ENCODE measurements at places on chromosomes 5 and 9.
A peak's percentile ranks its signal among the peaks of the same experiment; 100 is the strongest.

- DNase-seq, result peak; percentile 92
Observed at GRCh38 chr5:98397081-98397480, 376.4 kb upstream of the RGMB start.

DNA sequence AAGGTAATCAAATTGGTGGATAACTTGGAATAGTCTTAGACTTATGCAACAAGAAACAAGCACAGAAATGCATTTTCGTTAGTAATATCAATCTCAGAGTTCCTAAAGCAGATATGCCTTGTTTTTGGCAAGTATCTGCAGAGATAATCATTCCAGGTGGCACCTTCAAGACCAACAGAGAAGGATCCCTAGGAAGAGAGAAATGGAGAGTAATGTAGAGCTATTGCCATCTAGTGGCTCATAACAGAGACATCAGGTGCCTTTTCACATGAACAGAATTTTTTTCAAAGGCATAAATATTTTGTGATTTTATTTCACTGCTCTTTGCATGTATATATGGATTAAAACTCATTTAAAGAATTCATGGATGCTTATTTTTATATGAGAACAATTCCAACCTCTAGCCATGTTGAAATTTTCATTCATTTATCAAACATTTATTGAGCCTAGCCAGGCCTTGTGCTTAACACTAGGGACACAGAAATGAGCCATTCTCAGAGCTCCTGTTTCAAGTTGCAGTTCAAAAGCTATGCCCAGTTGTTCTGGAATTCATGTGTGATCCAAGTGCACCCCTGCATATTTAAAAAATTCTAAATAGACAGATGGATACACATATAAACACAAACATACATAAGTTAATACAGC is 117.5 kb upstream of the OR13F1 start:
- DNase-seq, result peak; percentile 25

DNA sequence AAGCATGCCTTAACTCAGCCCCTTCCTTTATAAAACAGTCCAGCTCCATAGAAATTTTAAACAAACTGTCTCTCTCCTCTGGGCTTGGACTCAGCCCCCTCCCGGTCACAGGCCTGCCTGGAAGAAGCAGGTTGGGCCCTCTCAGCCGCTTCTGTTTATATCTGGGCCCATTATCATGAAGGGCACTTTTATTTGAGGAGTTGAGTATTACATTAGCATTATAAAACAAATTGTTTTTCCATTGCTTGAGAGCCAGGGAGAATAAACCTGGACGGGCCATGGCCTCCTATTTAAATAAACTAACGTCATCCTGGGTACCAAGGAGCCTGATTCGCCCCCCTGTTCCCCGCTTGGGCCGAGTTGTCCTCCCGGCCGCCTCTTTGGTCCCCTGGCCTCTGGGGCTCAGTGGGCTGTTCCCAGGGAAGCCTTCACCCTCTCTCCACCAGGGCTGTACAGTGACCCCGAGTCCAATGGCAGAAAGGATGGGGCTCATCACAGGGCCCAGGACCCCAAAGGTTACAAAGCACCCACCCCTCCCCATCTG is 13.2 kb downstream of the IRX2 start:
- no peak for DNase-seq

DNA sequence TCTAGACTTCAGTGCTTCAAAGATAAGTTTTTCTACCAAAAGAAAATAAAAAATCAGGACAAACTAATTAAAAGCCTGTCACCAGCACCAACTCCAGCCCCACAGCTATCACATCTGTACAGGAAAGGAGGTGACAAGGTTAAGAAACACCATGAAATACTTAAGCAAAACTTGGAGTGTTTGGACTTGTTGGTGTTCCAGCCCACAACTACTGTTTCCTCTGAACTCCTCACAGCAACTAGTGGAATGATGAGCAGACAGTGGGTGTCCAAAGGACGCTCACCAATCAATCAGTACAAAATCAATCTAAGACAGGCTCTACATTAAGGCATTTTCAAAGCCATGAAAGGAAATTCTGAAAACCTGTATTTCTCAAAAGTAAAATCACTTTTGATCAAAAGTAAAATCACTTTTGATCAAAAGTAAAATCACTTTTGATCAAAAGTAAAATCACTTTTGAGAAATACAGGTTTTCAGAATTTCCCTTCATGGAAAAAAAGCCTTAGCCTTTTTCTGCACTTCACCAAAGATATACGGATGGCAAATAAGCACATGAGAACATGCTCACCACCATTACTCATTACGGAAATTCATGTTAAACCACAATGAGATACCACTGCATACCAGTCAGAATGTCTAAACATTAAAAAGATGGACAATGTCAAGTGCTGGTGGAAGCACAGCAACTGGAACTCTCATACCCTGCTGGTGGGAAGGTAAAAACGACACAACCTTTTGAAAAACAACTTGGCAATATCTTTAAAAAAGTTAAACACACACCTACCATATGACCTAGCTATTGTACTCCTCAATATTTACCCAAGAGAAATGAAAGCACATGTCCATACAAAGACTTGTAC is 79.7 kb downstream of the MED27 start:
- DNase-seq, result peak; percentile 78

- DNase-seq, result no peak
Observed at GRCh38 chr5:55577353-55578060, 42.7 kb upstream of the PLPP1 start.

GRCh38 chr5:84724683-84725082 is 340.0 kb upstream of the EDIL3 start:
- peak; percentile 63 for DNase-seq

GRCh38 chr5:127290019-127290945 is at the start of gene MEGF10:
MEGF10 (plus strand) TSS chr5:127290796; CDS start chr5:127331309, 40,513 bp downstream.
- DNase-seq, result peak; percentile 53

- DNase-seq, result no peak
Observed at GRCh38 chr5:148511810-148512347, 128.1 kb downstream of the FBXO38 start.

DNA sequence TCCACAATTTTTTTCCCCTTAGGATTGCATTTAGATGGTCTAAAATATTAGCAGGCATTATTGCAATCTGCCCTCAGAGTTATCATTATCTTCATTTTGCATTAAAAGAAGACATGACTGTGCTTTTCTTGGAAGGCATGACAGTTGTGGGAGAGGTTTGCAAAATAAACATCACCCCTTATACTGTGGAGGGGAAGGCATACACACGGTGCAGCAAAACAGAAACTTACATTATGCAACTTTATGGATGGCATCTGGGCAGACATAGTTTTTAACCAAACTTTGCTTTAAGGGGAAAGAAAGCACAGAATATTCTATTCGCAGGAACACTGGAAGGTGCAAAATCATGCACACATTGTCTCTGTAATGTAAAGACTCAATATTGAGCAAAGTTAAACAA is 505.8 kb upstream of the ADAMTS16 start:
- DNase-seq, result no peak

DNA sequence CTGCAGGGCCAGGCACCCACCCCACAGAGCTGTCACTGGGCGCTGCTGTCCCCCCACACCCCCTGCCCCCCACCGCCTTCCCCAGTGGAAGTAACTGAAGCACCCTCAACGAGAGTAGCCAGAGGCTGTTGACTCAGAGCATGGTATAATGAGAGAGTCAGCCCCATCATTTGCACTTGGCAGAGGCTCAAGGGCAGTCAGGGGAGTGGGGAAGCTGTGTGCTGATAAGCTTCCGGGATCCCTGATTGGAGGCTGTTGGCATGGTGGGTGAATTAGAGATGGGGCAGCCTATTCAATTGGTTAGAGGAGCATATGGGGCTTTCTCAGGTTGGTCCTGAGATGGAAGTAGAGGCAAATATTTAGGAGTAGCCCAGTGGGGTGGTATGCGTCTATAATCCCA is 77.1 kb upstream of the GOLM1 start:
- DNase-seq, result no peak

DNA sequence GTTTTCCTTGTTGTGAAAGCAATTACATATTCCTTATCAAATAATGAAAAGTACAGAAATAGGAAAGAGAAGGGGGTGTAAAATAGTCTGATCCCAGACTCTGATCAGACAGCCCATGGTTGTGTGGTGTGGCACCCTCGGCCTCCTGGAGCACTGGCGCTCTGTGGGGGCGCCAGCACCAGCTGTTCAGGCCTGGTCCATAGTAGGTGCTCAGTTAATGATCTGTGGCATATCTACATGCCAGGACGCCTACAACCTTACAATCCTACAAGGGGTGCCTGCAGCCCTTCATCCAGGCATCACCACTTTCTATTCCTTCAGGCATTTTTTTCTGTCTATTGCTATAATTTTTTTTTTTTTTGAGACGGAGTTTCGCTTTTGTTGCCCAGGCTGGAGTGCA is 16.6 kb downstream of the MIGA2 start:
- DNase-seq, result no peak

DNA sequence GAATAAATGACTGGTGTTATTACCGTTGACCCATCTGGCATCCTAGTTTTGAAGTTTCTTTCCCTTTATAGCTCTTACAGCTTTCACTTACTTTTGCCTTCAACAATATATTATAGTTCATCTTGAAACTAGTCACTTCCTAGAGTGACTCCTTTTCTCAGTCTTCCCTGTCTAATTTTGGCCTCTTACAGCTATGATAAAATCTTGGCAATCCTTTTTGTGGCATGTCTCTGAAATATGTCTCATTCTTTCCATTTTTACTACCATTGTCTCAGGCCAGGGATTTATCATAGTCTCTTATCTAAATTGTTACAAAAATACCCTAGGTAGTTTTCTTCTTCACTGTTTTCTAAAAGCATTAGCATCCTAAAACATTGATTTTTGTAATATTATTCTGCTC is 621.3 kb upstream of the ZNF608 start:
- no peak for DNase-seq

DNA sequence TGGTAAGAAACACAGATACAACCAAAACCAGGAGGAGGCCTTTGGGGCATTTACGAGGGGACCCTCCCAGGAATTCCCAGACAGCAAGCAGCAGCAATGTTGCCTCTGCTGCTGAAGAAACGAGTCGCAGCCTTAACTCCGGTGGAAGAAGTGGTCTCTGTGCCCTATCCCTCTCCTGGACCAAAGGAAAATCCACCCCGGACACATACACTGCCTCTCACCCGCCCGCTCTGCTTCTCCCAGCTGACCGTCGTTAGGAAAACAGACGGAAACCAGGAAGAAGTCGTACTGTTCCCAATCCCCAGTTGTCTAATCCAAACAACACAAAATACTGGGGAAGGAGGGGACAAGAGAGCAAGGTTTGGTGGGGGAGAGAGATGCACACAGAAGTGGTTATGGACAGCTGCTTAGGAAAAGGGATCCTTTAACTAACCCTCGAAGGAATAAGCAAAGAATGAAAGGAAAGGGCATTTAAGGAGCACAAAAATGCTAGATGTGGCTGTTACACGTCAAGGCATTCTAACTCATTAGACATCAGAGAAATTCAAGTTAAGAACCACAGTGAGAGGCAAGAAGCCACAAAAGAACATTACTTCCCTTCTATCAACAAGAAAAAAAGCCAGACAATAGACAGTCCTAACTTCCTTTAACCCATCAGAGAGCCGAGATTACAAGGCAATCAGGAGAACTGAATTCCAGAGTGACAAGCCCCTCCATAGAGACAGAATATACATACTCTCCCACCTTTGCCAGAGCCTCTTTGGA is 71.9 kb downstream of the ACTL7B start:
- no peak for DNase-seq
